Hypothalamus (tissue), 51 donors: ENCODE measurements at places on chromosomes 1 and 21.
A peak's percentile ranks its signal among the peaks of the same experiment; 100 is the strongest.

DNA sequence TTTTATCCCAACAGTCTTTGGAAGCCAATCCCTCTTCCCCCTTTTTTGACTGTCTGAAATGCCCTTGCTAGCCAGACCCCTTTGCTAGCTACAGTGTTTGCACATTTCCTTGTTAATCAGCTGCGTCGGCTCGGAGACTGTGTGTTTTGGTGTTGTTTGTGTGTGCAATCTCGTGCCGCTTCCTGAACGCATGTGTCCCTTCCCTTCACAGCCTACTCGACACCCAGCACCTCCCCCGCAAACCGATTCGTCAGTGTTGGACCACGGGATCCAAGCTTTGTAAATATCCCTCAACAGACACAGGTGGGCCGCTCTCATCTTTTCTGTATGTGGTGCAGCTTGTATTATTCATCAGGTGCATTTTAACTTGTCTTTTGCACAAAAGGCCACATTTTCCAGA, 298.7 kb downstream of the TM2D1 start:
- no peak for DNase-seq

DNA sequence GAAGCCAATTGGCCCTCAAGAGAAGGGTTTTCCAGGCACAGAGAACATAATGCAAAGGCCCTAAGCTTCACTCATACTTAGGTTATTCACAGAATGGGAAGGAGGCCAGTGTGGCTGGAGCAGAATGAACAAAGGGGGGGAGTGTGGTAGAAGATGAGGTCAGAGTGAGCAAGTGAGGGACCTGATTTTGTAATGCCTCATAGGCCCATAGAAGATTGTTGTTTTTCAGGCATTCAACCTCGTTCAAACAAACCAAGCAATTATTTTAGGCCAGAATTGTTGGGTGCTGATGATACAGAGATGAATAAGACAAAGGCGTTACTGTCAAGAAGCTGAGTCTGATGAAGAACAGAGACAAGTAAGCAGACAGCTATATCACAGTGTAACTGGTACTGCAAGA, 54.5 kb upstream of the RAP1A start:
- peak; percentile 56 for DNase-seq

DNA sequence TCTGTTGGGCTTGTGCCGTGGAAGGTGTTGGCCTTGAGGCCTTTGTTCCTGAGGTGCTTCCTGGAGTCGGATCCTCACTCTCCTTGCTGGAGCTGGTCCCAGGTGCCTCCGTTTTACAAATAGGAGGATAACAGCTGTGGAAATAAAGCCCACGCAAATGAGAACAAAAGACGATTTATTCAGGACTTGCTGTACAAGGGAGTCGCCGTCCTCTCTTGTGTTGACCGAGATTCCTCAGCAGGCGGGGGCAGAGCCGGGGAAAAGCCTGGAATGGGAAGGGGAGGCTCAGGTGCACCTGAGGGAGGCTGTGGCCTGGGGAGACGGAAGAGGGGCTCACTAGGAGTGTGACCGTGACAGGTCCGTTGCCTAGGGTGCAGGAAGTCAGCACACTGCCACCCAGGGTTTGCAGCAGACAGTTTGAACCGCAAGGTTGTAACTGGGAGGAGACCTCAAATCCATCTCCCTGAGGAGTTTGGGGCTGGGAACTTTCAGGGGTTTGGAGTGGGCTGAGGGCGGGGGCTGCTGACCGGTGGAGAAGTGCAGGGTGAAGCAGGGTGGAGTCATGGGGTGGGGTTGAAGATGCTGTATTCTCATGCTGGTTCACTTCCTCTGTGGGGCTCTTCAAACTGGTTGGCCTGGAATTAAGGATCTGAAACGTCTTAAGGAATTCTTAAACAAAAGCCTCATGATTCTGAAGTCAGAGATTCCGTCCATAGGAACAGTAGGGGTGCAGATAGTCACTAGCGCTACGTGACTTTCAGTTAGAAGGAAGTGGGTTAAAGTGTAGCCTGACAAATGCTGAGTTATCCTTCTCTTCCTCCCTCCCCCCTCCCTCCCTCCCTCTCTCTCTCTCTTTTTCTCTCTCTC, 2.6 kb upstream of the CSTB start:
- no peak for DNase-seq

DNA sequence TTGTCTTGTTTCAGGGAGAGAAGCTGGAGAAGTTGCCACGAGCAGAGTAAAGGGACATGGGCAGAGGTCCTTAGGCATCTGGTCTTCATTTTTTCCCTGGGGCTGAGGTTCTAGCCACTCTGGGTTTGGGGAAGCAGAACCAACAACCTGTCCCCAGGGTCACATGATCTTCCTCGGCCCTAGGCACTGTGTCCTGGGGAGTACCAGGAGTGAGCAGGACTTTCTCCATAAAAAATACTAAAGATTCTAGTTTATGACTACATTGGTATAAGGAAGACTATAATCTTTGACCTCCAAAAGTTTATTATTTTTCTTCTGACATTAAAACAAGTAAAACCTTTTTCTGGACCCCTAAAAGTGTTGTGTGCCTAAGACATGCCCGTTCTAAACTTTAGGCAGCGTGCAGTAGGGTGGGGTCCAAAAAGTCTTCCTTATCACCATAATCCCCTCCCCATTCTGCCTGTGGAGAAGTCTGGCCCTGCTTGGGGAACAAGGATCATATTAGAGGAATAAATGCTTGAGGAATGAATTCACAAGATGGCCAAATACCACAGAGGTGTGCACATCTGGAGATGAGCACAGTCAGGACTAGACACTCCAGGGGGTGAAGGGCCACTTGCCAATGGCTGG, 19.3 kb upstream of the IGSF3 start:
- DNase-seq: no peak

- no peak for DNase-seq
These were observed 30.8 kb downstream of the RNF19B start for GRCh38 chr1:32933742-32934322.

DNA sequence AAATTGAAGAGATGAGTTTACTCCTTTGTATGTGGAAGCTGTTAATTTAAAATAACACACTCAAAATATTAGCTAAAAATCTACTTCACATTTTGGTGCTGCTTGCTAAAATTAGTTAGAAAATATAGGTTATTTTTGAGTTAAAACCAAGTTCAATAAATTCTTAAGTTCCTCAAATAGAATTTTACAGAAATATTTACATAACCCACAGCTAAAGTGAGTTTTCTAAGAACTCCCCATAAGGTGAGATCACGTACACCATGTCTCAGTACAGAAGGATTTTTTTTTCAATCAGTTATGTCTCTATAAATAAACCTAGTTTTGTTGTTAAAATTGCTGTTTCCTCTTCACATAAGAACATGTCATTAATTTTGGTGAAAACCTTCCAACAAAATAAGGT, 108.0 kb downstream of the SDCCAG8 start:
- no peak for DNase-seq
